ENCODE measurements at places on chromosomes 12 and 14.
A peak's percentile ranks its signal among the peaks of the same experiment; 100 is the strongest.

- DNase-seq = no peak
Measured at GRCh38 chr14:91997492-91997891, 42.4 kb downstream of the TRIP11 start.

DNA sequence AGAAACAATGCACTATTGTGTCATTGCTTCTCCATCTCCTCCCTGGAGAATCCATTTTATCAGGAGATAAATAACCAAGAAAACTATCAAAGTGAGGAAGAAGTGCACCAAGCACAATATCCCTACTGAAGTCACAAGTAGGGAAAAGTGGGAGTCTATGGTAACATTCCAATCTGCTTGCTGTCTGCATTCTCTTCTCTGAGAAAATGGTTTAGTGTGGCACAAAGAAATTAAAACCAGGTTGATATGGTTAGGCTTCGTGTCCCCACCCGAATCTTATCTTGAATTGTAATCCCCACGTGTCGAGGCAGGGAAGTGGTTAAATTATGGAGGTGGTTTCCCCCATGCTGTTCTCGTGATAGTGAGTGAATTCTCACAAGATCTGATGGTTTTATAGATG is 209.7 kb downstream of the PRKD1 start:
- DNase-seq = no peak

- no peak for DNase-seq
Measured at GRCh38 chr14:53848854-53849253, 107.8 kb downstream of the BMP4 start.

- DNase-seq = no peak
Measured at GRCh38 chr12:57239587-57240065, 10.1 kb downstream of the SHMT2 start.

DNA sequence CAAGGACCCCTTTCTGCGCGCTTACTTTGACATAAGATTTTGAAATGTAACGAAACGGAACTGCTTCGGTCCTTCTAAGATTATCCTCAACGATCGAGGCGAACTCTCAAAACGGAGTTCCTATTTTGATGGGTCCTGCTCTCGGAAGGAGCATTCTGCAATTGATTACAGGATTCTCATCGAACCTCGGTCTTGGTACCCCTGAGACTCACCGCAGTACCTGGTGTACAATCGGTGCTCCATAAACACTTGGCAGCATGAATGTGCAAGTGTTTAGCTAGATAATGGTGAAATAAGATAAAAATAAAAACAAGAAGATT is 530 bp upstream of the NEMF start:
- DNase-seq = no peak

DNA sequence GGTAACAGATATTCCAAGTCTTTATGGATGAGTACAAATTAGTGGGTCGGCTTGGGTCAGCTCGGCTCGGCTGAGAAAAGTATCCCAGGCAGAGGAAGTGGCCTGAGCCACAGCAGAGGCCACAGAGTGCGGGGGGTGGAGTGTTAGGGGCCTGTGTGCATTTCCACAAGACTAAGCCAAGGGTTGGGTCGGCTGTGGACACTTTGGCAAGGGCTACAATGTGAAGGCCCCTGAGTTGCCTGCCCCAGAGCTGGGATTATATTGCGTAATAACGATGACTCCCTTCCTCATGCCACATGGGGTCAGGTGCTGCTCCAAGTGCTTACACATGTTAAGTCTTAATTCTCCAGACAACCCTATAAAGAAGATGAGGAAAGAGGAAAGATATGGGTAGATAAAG is 11.4 kb downstream of the EVL start:
- DNase-seq = no peak

DNA sequence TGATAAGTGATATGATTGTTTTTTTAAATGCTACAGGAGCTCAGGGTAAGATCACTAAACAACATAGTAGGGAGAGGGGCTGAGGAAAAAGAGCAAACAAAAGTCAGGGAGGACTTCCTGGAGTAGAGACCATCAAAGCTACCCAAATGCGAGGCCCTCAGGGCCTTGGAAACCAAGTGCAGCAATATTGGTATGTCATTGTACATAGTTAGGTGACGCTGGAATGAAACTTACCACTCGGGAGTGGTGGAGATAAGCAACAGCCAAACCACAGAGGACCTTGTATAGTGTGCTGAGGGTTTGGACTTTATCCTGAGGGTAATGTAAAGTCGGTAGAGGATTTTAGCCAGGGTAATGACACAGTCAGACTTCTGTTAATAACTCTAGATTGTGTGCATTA is 13.8 kb downstream of the KITLG start:
- no peak for DNase-seq

DNA sequence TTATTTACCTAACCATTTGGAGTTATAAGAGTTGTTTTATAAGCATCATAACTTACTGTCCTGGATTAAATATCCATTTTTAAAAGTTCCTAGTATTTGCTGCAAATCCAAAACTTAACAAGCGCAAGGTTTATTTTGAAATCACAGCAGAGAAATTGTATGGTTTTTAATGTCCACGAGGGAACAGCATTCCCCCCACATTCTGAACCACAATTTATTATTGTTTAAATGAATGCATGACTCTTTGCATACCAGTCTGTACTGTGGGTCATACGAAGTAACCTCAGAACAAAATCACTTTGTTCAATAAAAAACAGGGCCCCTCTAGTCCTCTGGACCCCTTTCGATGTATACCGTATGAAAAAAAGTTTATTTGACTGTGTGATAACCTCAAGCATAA is 75.9 kb downstream of the DACT1 start:
- DNase-seq = no peak

DNA sequence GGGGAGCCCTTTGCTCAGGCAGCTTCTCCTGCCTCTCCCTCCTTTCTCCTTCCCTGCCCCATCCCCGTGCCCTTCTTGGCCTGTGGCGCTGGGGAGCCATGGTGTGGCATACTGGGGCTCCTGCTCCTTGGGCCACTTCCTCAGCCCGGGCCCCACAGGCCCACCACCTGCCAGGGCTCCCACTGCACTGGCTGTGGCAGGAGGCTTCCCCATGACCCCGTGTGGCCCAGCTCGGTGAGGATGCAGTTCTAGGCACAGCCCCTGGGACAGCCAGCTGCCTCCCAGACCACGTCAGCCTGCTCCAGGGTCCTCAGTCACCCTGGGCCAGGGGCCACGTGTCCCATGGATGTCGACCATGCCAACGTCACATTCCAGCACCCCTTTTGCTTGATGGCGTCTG is 13.0 kb upstream of the AMN start:
- no peak for DNase-seq

- DNase-seq = no peak
Measured at GRCh38 chr14:92920001-92920400, 2.9 kb upstream of the CHGA start.

DNA sequence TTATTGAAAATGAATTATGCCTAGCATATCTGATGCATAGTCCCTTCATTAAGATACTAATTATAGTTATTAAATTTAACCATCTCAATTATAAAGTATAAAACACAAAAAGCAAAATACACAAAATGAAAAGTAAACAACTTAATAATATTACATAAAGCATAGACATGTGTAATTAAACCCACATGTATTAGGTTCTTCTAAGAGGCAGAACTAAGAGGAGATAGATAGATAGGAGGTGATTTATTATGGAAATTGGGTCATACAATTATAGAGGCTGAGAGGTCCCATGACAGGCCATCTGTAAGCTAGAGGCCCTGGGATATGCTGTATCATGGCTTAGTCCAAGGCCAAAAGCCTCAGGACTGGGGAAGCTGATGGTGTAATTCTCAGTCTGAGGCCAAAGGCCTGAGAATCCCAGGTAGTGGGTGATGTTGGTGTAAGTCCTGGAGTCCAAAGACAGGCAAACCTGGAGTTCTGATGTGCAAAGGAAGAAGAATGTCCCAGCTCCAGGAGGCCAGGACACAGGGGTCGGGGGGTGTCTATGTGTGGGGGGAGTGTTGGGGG is 953.3 kb downstream of the TRHDE start:
- DNase-seq = no peak

- no peak for DNase-seq
Measured at GRCh38 chr12:103421402-103421801, 74.4 kb downstream of the C12orf42 start.

DNA sequence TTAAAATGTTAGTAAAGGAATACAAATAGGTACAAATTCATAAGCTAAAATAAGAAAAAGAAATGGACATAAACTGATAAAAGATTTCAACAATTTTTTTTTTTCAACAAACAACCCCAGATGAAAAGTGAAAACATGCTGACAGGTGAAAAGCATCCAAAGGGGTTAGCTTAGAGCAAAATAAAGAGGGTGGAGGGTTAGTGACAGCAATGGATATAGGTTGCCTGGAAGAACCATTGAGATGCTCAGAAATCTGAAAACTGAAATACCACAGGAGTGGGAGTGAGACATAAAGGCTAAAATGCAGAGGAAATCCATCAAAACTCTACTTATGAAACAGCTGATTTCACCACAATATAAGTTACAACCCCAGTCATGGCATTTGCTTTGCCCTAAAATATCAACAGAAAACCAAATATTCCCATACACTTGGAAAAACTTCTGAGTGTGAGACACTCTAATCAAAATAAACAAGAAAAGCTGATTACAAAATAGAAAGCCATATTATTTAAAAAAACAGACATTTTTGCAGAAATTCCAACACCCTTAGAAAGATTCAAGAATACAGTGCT is 136.3 kb upstream of the PLEKHG7 start:
- no peak for DNase-seq

DNA sequence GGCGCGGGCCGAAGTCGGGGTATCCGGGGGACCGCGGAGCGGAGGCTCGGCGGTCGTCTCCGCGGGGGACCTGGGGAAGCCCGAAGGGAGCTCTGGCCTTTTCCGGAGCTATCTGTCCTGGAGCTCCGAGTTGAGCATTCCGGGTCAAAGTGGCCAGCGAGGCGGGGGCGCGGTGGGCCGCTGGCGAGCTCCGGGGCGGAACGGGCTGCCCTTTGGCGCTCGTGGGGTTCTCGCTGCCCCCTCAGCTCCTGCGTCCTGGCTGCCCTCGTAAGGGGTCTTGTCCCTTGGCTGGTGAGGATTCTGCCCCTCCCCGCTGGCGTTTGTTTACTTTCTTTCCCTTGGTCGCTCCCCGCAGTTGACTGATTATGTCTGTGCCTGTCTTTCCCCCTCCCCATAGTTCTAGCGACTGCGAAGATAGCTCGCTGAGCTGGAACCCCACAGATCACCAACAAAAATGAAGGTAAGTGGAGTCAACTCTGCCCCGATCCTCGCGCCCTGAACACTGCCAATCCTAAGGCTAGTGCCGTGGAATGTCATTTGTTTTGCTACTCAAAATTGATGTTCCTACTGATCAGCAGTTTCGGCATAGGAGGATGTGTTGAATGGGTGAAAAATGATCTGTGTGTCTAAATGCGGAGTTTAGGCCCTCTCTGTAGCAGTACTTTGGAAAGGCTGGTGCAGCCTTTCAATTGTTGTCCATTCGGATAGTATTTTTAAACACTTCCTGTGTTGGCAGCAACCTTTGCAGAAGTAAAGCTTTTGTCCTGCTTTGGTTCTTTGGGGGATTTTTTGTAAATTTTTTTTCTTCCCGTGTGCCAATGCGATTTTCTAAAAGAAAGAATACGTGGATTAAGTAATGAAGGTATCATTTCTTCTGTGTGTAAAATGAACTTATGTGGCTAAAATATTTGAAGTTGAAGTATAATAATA is 1.3 kb downstream of the ARID4A start:
- no peak for DNase-seq

DNA sequence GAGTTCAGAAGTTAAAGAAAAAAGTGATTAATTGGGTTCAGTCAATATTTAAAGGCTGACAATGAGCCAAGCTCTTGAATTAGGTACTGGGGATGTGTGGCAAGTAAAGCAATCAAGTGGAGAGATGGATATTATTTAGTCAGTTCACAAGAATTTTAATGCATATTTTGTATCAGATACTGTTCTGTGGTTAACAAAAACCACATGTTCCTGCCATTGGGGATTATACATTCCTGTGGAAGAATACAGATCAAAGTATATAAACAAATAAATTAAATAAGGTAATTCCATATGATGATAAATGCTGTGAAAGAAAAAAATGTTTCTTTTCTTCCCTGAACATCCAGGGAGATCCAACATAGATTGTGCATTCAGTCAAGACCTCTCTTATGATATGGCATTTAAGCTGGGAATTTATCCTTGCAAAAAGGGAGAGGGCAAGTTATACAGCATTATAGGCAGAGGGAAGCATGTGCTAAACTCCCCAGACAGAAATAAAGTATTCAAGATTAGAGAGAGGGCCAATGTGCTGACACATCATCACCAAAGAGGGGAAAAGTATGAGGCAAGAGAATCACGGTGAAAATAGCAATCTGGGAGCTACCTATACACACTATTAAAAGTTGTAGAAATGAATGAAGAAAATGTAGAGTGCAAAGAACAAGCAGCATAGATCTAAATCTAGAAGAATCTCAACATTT is 17.6 kb upstream of the A2M start:
- no peak for DNase-seq

- DNase-seq = no peak
Measured at GRCh38 chr14:103872481-103873113, 25.2 kb upstream of the PPP1R13B start.

GRCh38 chr12:54689984-54690383 is 41.8 kb upstream of the DCD start:
- peak; percentile 78 for DNase-seq

DNA sequence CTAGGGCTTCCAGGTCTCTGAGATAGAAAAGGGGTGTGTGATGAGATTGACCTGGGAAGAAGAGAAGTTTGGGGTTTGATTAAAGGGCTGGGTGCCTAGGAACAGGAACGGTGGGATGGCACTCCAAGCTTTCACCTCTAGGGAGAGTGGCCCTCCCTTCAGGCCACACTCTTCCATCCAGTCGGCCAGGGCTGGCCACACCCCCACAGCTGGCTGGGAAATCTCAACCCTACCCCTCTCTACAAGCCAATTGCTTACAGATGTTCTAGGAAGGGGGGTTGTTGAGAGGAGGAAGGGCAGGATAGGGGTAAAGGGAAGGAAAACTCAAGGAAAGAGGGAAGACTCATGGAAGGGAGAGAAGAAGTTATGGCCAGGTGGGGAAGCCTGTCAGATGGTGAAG is 6.6 kb upstream of the ITGA5 start:
- DNase-seq = no peak

DNA sequence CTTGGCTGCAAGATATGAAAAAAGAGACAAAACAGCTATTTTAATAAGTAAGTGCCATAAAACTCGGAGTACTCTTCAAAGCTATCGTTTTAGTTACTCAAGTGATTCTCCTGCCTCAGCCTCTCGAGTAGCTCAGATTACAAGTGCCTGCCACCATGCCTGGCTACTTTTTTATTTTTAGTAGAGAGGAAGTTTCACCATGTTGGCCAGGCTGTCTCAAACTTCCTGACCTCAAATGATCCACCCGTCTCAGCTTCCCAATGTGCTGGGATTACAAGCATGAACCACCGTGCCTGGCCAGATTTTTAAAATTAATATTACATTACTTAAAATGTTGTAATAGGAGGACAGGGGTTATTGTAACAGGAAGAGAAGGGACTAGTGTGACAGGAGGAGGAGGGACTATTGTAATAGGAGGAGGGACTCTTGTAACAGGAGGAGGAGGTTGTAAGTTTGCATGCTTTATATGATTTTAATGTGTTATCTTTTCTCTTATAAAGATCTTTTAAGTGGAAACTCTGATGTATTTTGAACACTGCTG is 61.3 kb downstream of the KITLG start:
- no peak for DNase-seq

GRCh38 chr12:117188961-117189724 is 1.1 kb downstream of the FBXO21 start:
- no peak for DNase-seq

GRCh38 chr12:107145397-107145796 is 52.0 kb upstream of the CRY1 start:
- no peak for DNase-seq
